SK-MEL-5 (cell line): ENCODE measurements at places on chromosomes 7 and 10. TPM values are rescaled to one million over a fixed set of nuclear protein-coding genes. Genes with fewer than 3 reads are reported as not detected.

Gene DENND2A
- 0.16 TPM in 1 of 2 replicates, not detected in the other for total RNA-seq

Gene PSMG3
- total RNA-seq: 118 and 130 TPM in 2 replicates

Gene CNPY4
- total RNA-seq: 21.7 and 21.9 TPM in 2 replicates

Gene STEAP2
- 0.80 and 2.0 TPM in 2 replicates for total RNA-seq

Gene CFAP70
- total RNA-seq: 0.40 and 0.51 TPM in 2 replicates

DNA sequence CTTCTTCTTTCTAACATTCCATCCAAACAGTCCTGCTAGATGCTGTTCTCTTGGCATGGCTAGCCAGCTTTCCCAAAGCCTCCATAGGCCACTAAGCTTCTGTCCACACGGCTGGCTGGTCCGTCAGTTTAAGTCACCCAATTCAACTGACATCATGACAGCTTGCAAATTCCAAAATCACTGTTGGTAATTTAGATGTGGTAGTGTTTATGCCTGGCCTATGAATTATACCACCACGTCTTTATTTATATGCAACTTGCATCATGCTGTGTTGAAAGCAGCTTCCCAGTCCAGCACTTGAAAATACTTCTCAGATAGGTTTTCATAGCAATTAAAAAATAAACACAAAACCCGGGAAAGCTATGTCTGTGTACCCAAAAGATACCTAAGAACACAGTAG, 2.2 kb upstream of the VIM start:
- no peak for DNase-seq

DNA sequence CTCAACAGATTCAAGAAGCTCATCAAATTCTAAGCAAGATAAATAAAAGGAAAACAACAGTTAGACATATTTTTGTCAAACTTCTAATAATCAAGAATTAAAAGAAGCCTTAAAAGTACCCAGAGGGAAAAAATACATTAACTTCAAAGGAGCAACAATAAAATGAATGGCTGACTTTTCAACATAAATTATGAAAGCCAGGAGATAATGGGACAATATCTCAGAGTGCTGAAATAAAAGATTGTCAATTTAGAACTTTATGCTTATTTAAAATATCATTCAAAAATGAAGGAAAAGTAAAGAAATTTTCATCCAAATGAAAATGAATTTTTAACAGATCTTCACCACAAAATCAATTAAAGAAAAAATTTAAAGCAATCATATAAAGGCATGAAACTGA, 108.5 kb upstream of the IL6 start:
- DNase-seq: no peak

GRCh38 chr10:72297281-72297804, 23.6 kb downstream of the DDIT4 start:
- DNase-seq: peak; percentile 93

DNA sequence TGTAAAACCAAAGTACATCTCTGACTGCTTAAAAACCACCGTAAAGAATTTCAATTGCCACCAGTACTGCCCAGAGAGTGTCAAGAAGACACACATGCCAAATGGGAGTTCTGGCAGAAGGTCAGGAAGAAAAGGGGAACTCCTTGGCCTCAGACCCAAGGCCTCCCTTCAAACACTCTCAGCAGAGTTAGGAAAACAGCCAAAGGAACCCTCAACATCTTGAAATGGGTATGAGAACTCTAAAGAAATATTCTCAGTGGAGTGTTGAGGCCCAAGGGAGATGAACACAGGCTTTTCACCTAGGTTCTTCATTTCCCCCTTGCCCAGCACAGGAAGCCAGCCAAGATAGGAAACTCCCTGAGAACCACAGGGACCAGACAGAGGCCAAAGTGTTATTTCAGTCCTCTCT, 96.1 kb upstream of the ASAH2 start:
- no peak for DNase-seq

DNA sequence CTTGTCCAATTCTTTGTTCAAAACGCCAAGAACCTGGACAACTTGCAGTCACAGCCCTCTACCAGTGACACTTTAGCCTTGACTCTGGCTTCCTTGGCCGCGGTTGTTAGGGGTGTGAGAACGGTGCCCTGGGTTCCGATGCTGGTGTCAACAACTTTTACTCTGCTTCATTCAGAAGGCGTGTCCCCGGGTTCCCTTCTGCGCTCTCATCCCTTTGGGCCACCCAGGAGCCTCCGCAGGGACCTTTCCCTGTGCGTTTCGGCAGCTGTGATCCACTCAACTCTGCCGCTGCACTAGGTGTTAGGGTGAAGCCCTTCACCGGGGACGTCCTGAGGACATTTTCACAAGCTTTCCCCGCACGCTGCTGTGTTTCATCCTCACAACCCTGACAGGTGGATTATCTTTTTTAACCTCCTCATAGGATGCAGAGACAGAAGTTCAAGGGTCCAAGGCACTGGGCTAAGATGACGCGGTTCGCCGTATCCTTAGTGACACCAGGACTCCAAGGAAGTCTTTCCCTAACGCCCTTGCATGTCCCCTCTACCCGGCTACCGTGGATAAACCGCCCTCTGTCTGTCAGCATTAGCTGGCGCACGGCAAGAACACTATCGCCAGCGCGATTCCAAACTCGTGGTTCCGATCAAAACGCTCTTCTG, 133.5 kb upstream of the SHH start:
- no peak for DNase-seq

DNA sequence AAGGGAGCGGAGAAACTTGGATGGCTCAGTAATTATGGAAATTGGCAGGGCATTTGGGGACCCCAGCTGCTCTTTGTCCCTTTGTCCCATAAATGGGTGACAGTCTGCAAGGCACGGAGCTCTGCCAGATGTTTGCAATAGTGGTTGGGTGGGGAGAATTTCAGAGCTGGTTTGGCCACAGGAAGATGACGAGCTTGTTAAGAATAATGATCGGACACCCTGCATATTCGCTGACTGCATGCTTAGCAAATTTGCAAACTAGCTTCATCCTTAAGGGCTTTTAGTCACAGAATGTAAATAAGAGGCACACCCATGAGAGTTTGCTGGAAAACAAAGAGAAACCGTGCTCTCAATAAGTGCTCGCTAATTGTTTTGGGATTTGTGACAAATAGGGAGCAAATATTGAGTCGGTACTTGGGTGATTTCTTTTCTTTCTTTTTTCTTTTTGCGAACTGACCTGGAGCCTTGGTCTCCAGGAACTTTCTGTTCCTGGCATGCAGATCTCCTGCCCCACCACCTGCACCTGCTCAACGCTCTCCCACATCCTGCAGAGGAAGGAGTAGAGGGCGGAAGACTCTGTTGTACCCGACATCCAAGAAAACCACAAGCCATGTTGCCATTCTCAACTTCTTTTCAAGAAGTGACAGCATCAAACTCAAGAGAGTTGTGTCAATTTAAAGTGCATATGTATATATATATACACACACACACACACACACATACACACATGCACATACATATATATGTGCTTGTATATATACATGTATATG, 238.9 kb downstream of the CAMK1D start:
- no peak for DNase-seq

- no peak for DNase-seq
Observed at GRCh38 chr10:96366508-96366907, 7.7 kb upstream of the OPALIN start.

DNA sequence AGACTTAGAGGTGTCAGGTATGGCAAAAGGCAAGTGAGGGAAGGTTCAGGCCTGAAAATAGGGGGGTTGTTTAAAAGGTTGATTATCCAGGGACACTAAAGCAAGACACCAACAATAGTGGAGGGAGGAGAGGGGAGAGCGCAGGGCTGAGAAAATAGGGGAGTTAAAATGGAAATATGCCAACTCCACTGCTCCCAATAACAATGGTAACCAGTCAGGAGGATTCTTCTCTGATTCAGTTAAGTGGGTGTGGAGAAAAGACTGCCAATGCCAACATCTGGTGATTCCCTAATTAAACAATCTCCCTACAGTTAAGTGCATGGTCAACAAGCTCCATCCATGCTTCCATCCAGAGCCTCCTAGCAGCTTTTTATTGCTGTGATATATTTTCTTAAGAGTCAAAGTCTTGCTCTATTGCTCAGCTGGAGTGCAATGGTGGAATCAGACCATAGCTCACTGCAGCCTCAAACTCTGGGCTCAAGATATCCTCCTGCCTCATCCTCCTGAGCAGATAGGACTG, 183.3 kb downstream of the JAZF1 start:
- no peak for DNase-seq
